Activated CD8-positive, alpha-beta memory T cell treated with anti-CD3 and anti-CD28 coated beads for 48 hours (primary cell): ENCODE measurements at places on chromosomes 7 and 10.

DNA sequence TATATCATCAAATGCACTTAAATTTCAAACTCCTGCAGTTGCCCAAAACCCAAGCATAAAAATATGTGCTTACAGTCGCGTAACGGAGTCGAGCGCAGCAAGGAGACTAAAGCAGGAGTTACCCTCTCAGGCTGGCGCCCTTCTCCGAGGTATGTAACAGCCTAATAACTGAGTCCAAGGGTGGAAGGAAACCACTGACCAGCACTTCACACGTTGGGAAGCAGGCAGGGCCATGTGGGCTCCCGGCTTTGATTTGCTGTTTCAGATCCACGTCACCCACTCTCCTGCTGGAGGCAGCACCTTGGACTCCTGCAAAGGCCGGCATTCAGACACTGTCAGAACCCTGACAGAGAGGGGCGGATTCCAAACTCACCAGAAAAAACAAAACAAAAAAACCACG is 123.8 kb downstream of the DIP2C start:
- no peak for DNase-seq

DNA sequence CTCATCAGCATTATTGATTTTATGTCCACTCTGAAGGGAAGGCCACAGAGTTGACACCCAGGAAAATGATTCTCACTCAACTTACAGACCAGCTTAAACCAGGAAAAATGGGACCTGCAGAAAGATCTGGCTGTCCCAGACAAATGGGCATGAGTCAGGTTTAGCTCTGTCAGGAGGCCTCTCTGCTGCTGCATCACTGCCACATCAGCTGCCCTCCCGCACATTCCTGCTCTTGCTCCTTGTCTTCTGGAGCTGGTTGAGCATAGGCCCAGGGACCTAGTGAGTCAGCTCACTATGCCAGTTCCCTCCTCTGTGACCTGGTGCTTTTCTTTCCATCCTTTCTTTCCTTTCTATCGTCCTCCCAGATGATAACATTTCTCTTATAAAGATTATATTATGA is 18.8 kb upstream of the SMNDC1 start:
- DNase-seq, result no peak

- DNase-seq, result no peak
Measured at GRCh38 chr7:144575456-144575855, 172.0 kb upstream of the NOBOX start.

DNA sequence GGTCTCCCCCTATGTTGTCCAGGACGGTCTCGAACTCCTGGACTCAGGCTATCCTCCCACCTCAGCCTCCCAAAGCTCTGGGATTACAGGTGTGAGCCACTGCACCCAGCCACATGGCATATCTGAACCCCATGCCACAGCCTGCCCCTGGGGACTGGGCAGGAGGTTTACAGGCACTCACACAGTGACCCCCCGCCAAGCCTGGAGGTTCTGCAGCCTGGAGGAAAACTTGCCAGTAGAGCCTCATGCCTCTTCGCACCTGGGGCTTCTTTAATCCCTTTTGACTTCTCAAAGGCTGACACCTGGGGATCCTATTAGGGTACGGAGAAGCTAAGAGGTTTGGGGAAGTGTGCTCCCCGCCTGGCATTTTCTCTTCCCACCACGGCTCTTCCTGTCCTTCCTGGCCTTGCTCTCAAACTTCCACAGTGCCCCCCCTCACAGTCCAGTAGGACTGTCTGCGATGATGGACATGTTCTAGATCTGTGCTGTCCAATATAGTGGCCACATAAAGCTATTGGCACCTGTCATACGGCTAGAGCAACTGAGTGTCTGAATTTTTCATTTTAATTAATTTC is 11.4 kb upstream of the KCP start:
- no peak for DNase-seq

DNA sequence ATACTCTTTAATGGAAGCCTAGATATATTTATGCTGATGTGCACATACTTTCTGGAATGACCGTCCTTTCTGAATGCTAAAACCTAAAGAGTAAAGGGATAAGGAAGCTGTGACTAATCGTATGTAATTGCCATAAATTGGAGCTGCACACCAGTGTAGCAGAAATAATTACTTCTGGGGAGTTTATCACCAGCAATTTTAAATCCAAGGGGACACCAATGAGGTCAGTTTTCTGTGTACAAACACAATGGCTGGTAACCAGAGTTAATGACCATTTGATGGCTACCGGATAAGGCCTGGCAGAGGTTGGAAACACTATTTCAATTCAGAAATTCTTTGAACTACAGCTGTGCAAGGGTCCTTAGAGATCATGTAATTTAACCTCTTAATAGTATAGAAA is 670.1 kb downstream of the REEP3 start:
- DNase-seq, result no peak

GRCh38 chr10:111273635-111274034 is 196.8 kb downstream of the ADRA2A start:
- DNase-seq, result no peak

DNA sequence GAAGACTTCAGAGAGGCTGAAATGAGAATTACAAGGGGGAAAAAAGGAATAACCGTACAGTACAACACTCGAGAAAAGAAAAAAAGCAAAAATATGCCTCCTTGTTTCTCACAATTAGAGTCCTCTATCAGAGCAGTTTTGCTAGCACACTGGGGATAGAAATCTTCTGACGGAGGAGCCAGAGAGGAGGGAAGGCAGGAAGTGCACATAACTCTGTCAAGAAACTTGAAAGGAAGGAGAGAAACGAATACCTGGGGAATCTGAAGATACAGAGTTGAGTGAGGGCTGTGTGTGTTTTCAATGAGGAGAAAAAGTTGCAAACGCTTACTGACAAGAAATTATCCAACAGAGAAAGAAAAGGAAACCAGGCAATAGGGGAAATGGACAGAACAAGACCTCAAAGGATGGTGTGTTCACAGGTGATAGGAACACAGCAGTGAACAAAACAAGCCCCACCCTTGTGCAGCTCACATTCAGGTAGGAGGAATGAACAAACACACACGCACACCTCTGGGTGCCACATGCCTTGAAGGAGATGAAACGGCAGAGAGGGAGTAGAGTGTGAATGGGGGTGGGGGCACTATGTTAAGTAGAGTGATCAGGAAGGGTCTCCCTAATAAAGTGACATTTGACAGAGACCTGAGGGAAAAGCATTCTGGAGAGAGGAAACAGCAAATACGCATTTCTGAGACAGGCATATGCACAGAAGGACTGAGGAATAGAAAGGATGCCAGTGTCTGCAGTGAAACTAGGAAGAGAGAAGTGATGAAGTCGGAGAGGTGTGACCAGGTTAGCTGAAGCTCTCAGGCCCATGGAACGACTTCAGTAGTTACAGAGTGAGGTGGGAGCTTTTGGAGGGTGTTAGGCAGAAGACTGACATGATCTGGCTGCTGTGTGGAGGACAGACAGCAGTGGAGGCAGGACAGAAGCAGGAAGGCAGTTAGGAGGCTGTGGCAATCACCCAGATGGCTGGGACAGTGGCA is 46.7 kb upstream of the SPOCK2 start:
- no peak for DNase-seq

GRCh38 chr10:1110674-1111119 is 54.5 kb downstream of the WDR37 start:
- no peak for DNase-seq

GRCh38 chr7:151375530-151376217 is 34.1 kb downstream of the NUB1 start:
- no peak for DNase-seq

DNA sequence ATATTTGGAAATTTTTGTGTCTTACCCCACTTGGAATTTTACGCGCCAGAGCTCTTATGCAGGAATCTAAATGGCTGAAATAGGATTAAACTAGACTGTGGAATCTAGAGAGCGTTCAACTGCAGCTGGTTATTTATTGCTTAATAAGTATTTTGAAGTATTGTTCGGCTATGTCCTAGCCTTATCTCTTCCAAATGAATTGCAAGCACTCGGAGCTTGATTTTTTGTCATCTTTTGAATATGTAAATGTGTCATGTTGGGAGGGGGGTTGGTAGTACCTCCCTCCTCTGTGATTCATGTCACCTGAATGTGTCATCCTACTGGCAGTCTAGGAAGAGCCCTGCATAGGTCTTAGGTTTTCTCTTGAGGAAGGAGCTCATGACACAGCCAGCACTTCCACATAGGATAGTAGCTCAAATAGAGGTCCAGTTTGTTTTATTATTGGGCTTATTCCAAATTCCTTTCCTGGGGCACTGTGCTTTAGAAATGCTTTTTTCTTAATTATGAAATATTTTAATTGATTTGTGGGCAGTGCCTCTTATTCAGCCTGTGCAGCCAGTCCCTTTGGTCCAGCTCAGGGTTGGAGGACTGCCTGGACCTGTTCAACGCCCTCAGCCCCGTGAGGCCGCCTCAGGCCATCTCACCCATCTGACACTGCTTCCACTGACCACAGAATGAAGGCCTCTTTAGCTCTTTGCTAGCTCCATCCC is 22.5 kb upstream of the TRIL start:
- no peak for DNase-seq

GRCh38 chr10:121687095-121687813 is 89.0 kb upstream of the FGFR2 start:
- no peak for DNase-seq

DNA sequence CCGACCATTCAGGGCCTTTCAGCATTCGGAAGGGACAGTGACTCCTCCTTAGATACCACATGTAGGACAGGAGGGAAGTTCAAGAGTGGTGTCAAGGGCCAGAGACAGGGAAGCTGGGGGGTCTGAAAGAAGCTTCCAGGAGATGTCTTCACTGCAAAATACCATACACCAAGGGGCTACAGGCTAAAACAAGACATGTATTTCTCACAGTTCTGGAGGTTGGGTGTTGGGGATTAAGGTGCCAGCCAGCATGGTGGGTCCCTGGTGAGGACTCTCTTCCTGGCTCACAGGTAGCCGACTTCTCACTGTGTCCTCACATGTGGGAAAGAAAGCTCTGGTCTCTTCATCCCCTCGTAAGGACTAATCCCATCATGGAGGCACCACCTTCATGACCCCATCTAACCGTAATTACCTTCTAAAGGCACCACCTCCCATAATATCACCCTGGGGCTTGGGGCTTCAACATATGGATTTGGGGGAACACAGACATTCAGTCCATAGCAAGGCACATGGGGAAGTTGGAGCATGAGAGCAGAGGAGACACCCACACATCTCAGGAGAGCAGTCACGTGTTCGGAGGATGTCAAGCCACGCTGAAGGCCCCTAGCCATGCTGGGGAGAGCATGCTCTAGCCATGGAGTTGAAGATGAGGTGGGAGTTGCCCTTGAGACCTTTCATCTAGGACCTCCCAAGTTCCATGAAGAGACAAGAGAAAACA is 73.9 kb upstream of the GDF10 start:
- DNase-seq, result no peak

GRCh38 chr10:30178356-30178964 is 119.1 kb upstream of the JCAD start:
- no peak for DNase-seq

DNA sequence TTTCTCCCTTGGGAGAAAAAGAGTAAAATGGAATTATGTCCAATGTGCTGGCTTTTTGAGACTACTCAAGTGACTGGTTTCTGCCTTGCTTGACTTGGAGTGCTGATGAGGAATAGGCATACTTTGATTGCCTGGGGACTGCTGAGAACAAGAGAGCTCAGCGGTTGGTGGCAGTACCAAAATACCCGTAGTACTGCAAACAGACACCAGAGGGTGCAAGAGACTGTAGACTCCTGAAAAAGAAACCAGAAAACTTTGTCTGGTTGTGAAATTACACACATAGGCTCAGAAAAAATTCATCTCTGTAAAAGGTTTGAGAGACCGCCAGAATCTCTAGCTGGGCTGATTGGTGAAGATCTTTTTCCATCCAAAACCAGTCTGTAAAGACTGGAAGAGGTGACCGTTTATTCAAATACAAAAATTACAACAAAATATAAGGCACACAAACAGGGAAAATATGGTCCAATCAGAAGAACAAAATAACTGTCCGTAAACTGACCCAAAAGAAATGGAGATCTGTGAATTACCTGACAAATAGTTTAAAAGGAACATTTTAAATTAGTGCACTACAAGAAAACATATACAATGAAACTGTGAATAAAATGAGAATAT is 18.5 kb downstream of the BICC1 start:
- peak; percentile 3 for DNase-seq

DNA sequence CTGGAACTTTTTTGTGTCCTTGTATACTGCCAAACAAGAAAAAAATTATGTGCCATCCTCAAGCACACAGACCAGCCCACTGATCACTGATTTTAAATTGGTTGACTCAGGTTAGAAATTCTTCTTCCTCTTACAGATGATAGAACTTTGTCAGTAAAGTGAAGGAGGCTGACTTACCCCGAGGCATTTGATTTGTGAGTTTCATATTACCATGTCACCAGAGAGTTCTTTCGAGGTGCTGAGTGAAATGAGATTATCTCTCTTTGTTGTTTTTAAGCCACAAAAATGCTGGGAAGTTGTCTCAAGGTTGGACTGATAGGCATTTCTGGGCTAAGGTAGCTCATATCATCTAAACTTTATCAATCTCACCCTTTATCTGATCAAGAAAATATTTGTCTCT is 78.8 kb upstream of the FAM180A start:
- no peak for DNase-seq

GRCh38 chr7:15848901-15849300 is 162.4 kb upstream of the MEOX2 start:
- no peak for DNase-seq

- DNase-seq, result no peak
Measured at GRCh38 chr10:62805231-62806099, 945 bp downstream of the ADO start.

GRCh38 chr10:43078986-43079273 is 2.1 kb downstream of the RET start:
- no peak for DNase-seq

GRCh38 chr7:50197549-50197948 is 104.5 kb upstream of the ZPBP start:
- DNase-seq, result peak; percentile 50

DNA sequence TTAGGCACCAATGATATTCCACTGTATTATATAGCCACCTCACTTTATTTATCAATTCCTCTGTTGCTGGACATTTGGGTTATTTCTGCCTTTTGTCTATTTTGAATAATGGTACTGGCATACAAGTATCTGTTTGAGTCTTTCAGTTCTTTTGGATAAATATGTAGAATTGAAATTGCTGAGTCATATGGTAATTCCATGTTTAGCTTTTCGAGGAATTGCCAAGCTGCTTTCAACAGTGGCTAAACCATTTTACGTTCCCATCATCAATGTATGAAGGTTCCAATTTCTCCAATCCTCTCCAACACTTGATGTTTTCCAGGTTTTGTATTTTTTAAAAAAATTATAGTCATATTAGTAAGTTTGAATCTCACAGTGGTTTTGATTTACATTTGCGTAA is 42.3 kb downstream of the JMJD1C start:
- DNase-seq, result no peak

DNA sequence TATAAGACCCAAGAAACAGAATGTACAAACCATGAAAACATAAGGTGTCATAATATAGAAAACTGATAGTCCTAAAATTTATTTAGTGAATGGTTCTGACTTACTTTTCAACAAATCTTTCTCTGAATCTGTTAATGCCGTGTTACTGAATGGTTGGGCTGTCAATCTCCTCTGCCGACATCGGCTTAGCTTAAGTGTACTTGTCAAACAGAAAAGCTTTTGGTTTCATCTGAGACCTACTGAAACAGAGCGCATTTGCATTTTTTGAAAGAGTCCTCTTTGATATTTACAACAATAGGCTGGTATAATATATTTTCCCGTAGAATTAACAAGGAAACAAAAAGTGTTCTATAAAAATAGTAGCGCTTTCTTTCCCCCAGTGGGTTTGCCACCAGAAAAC is 120.9 kb upstream of the ZNF804B start:
- no peak for DNase-seq
